Fibroblast of the aortic adventitia (primary cell): ENCODE measurements at places on chromosomes 7 and 10. TPM values are rescaled to one million over a fixed set of nuclear protein-coding genes. Genes with fewer than 3 reads are reported as not detected.

The DBNL gene
- 73.0 and 110 TPM in 2 replicates for total RNA-seq

The NPVF gene
- not detected in 2 replicates for total RNA-seq

The HOXA10 gene
- total RNA-seq = 0.08 TPM in 1 of 2 replicates, not detected in the other

The SEC31B gene
- total RNA-seq = 3.3 and 17.4 TPM in 2 replicates

- DNase-seq = peak; percentile 4
These were observed 293.7 kb downstream of the POU6F2 start for GRCh38 chr7:39271402-39271801.

GRCh38 chr10:132520177-132520811, 17.3 kb upstream of the INPP5A start:
- peak; percentile 88 for DNase-seq

DNA sequence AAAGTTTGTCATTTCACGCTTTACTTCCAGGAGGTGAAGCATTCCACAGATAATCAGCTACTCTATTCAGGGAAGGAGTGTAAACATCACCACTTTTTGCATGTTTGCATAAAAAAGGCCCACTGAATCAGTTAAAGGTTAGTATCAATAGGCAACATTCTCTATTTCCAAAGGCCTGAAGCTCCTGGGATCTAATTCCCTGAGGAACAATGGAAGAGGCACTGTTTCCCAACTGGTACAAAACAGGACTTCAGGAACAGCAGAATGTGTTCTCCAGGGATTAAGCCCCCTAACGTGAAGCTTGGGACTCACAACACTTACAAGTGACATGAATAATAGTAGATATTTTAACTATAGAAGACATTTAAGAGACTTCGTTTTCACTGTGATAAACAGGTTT, 6.1 kb downstream of the LRRN3 start:
- DNase-seq = no peak

- no peak for DNase-seq
These were observed 700 bp downstream of the SMC3 start for GRCh38 chr10:110568055-110568735.

- DNase-seq = peak; percentile 52
These were observed 593.1 kb downstream of the SORCS1 start for GRCh38 chr10:106571192-106571946.

GRCh38 chr10:70529848-70530247, 51.3 kb downstream of the PALD1 start:
- DNase-seq = no peak

GRCh38 chr10:86693721-86694369, 25.5 kb downstream of the LDB3 start:
- peak; percentile 70 for DNase-seq

GRCh38 chr7:27409776-27410175, 167.2 kb downstream of the EVX1 start:
- DNase-seq = no peak
